ENCODE measurements at places on chromosomes 2 and 18.

DNA sequence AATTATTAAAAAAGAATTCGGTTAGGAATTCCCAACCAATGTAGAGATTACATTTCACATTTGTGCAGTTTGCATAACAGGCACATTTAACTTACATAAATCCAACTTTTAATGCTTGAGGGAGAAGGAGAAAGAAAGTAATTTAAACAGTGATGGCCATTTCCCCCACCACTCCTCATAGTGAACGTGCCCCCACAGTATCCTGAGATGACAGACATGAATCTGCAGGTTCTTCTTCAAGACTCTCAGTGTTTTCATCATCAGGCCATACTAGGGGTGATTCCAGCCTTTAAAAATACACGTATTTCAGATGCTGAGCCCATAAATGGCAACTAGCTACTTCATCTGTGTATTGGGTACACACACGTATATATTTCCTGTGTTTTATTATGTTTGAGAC is 51.3 kb upstream of the WIPF1 start:
- no peak for DNase-seq

GRCh38 chr18:58183226-58183625 is 139.2 kb downstream of the NEDD4L start:
- DNase-seq: no peak

DNA sequence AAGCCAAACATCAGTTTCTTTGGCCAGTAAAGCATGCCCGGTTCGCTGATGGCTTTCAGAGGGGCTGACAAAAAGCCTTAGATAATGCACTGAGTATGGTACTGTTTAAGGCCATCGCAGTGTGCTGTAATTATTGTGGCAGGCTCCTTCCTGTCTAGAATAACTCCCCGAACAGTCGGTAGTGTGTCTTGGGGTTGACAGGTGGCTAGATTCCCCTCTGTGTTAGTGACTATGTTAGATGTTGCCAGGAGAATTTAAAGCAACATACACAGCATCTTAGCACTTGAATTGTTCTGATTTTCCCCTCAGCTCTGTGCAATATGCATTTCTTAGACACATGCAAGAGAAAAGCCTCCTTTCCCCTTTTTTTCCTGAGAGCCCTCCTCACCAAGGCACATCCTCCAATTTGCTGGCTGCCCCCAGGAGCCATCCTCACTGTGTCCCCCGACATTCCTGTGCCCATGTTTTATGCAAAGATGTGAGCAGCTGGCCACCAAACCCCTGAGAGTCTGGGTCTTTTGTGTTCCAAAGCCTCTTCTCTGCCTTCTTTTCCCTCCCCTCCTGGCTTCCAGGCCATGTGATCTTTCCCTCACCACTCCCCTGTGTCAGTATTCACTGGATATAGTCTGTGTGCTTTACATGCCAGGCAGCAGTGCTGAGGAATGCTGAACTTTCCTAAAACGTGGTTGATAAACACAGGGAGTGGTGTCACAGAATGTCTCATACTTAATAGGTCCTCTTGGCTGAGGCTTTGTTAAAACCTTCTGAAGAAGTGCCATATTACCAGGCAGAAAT is 331.5 kb downstream of the HRH4 start:
- DNase-seq: no peak

DNA sequence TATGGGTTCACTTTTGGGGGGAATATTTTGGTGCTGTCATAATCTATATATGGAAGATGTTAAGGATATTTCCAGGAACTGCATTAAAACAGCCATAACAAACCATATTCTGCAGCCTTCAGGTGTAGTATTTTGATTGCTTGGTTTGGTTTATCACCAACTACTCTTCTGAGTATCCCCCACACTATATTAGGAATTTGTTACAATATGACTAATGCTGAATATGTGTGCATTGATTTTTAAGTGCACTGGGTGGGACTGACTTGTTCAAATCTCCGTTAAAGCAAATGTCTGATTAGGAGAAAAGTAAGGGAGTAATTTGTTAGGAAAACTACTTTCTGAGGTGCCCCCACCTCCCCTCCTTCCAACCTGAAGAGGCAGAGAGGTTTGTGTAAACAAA is 47.7 kb downstream of the SPTBN1 start:
- no peak for DNase-seq

DNA sequence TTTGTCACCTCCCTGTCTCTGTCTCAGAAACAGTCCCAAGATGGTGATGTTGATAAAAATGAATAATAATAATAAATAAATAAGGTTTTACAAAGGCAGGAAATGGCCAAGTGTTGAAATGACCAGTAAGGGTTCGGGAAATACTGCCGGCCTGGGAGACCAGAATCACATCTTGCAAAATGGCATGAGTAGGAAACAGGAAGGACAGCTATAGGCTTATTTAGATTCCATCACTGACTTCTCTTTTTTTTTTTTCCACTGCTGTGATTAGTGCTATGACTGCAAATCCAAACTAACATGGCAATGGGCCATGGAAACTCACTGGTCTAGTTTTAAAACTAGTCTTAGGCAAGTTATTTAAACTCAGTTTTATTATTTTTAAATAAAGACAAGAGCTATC is 60.6 kb downstream of the SCN1A start:
- no peak for DNase-seq

- DNase-seq: no peak
These were observed 47.6 kb downstream of the COBLL1 start for GRCh38 chr2:164794016-164794415.

All from stimulated activated naive CD8-positive, alpha-beta T cell treated with anti-CD3 and anti-CD28 coated beads, Interleukin-15, amount 100 ng/mL, for 72 hours (primary cell).